ENCODE measurements at places on chromosomes 16 and 17.

DNA sequence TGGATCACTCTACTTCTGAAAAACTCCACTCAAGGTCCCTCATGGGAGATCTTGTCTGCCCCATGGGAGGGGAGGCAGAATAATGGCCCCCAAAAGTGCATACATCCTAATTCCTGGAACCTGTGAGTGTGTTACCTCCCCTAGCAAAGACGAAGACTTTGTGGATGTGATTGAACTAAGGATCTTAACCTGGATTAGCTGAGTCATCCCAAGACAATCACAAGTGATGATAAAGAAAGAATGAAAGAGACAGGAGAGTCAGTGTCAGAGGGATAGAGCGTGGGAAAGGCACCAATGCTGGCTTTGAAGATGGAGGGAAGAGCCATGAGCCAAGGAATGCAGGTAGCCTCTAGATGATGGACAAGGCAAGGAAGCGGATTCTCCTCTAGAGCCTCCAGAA is 374.7 kb upstream of the DYNLRB2 start:
- no peak for DNase-seq

DNA sequence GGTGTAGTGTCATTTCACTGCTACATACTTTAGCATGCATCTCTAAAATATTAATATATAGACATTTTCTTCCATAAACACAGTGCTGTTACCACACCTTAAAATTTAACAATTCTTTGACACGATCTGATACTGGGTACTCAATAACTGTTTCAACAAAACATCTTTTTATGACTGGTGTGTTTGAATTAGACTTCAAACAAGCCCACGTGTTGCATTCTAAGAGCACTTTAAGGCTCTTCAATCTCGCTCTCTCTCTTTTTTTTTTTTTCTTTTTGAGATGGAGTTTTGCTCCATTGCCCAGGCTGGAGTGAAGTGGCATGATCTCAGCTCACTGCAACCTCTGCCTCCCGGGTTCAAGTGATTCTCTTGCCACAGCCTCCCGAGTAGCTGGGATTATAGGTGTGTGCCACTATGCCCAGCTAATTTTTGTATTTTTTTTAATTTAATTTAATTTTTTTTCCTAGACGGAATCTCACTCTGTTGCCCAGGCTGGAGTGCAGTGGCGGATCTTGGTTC is 15.8 kb upstream of the SLC46A1 start:
- no peak for DNase-seq

- peak; percentile 20 for DNase-seq
Observed at GRCh38 chr17:78315355-78316114, 44.3 kb downstream of the SOCS3 start.

DNA sequence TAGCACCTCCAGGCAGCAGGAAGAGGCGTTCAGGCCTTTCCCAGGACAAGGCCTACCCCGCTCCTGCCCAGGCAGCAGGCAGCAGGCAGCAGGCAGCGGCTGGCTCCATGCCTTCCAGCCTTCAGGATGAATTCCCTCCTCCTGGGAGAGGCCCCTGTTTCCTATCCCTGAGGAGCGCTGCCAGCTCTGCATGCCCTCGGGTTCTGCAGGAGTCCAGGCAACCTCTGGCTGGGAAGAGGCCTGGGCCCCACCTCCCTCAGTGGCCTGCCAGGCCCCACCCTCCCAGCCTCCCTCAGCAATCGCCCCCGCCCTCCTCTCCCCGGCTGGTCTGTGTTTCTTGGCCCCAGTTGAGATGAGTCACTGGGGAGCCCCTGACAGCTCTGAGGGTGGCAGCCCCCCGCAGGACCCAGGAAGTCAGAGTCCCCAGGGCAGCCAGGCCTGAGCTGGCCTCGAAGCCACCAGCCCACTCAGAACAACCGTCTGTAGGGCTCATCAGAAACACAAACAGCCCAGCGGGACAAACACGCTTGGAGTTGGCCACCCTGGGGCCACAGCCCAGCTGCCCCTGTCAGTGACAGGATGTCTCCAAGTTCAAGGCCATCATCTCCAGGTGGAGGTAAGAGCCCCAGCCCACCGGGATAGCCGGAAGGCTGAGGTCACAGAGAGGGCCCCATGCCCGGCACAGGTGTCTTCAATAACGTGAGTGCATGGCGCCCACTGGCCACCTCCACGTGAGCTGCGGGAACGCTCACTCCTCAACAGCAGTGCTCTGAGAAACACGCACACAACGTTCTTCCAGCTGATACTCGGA is 39.5 kb upstream of the CIBAR2 start:
- no peak for DNase-seq

- DNase-seq = no peak
Observed at GRCh38 chr16:81293909-81294802, 20.6 kb upstream of the GAN start.

- DNase-seq = no peak
Observed at GRCh38 chr16:66128371-66128770, 238.1 kb upstream of the CDH5 start.

GRCh38 chr17:17910060-17910459 is 62.1 kb downstream of the TOM1L2 start:
- no peak for DNase-seq

DNA sequence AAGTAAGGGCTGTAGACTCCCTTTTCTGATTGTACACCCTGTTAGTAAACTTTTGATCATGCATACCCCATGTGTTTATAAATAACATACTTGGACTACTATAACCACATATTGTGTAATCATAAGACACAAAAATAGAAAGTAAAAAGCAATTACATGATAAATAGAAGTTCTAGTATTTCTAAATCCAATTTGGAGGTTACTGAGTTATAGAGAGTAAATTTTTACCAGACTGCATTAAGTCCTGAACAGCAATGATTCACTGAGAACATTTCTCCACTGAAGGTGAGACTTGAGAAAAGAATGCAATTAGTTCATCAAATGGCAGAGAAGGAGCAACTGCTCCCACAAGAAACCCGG is 7.7 kb upstream of the TBKBP1 start:
- no peak for DNase-seq

DNA sequence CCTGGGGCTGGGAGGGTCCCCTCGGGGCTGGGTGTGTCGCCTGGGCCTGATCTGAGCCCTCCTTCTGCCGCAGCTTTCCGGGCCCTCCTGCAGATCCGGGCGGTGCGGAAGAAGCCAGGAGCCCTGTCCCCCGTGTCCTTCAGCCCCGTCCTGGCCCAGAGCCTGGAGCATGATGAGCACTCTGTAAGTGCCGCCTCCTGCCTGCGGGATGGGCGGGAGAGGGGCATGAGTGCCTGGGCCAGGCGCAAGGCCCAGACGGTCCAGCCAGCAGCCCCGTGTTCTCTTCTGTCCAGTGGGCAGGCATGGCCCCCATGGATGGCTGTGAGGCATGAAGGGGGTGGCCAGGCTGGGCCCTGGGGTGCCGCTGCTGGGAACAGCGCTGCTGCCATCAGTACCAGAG is 16.0 kb upstream of the NUDT16L1 start:
- no peak for DNase-seq

- DNase-seq = no peak
Observed at GRCh38 chr17:61413661-61414126, 14.1 kb downstream of the TBX2 start.
